Activated CD8-positive, alpha-beta memory T cell treated with anti-CD3 and anti-CD28 coated beads for 1 hour (primary cell): ENCODE measurements at places on chromosomes 12 and 14.

DNA sequence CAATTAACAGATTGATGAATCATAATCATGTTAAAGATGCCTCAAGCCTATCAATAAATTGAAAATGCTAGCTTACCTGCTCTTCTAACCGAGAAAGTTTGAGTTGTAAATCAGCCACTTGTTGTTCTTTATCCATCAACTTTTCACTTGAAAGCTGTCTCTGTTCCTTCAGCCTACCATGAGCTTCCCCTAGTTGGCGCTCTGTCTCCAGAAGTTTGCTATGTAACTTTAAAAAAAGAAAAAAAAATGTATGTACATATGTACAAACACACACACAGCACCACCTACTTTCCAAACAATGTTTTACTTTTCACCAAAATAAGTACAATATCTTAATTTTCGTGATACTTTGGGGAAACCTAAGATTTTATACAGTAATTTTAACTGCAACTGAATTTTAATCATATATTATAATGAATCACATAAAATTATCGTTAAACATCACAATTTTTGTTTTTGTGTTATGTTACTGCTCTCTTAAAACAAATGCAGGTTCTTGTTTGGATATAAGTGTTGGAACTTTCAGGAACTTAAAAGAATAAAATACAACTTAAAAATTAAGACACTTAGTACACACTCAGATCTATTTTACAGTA is 101.2 kb downstream of the EEA1 start:
- peak; percentile 4 for DNase-seq

DNA sequence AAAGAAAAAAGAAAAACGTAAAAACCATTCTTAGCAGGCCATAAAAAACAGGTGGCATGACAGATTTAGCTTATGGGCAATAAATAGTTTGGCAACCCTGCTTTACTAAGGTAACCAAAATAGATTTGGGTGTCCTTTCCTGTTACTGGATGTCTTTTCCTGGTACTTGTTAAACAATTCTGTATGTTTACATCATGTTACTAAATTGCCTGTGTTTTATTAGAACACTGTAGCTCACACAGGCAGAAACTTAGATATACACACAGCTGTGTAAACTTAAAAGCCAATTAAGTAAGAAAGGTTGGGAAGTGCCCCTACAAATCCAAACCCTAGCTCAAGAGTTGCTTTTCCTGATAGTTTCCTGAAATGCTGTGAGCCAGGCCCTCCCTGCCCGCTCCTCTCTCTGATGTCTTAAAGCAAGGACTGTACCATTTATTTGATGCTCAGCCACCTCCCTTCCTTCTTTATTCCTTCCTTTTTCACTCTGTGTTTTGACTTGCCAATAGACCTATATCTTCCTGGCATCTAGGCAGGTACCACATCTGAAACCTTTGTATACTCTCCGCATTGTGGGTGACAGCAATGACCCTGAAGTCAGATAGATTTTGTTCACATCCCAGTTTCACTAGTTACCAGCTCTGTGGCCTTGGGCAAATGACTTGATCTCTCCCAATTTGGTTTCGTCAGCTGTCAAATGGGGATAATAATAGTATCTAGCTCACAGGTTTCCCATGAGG is 3.7 kb upstream of the CAMKK2 start:
- DNase-seq: no peak

- no peak for DNase-seq
These were observed 4.1 kb upstream of the AKAP5 start for GRCh38 chr14:64461221-64461620.

GRCh38 chr12:43099691-43100163 is 452.3 kb downstream of the ADAMTS20 start:
- no peak for DNase-seq

GRCh38 chr12:120739821-120740613 is 14.4 kb downstream of the ACADS start:
- no peak for DNase-seq

DNA sequence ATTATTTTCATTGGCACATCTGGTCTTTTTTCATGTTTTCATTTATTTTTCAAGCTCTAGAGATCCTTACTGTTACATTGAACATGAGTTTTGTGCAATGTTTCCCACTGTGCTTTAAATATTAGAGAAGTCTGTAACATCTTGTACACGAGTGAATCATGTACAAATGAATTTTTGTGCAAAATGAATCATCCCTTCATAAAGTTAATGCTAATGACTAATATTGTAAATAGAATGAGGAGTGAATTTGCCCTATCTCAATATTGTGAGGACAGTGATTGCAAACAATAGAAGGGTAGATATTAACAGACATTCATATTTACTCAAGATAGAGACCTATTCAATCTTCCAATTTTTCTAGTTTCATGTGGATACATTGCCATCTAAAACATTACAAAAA is 463.3 kb upstream of the FOXG1 start:
- DNase-seq: no peak

- no peak for DNase-seq
These were observed 25.6 kb upstream of the ARID2 start for GRCh38 chr12:45703942-45704341.

GRCh38 chr14:69749956-69750355 is 17.0 kb upstream of the SRSF5 start:
- no peak for DNase-seq

GRCh38 chr12:84218406-84218805 is 694.2 kb downstream of the SLC6A15 start:
- no peak for DNase-seq

DNA sequence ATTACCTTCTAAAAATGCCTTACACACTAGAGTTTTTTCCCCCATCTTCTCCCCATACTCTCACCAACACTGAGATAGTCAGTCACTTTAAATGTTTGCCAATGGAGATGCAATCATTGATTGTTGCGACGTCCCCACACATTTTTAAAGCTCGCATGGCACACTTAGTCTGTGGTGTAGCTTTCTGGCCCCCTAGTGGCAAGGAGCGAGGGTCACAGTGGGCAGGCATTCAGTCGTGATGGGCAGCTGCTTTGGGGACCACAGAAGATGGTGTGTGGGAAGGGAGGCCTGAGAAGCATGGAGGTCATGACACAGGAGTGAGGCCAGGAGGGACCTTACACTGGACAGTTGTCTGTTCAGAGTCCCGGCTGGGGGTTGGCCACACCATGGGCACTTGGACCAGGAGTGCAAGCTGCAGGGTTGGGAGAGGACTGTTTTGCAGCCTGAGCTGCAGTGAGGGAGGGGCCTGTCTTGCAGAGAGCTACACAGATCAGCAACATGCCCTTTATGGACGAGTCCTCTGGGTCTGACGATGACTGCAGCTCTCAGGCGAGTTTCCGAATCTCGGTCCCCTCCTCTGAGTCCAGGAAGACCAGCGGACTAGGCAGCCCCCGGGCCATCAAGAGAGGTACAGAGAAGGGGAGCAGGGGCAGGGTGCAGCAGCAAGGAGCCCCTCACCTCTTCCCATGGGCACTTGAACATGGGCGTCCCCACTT is 28.6 kb downstream of the PIGH start:
- DNase-seq: peak; percentile 53

DNA sequence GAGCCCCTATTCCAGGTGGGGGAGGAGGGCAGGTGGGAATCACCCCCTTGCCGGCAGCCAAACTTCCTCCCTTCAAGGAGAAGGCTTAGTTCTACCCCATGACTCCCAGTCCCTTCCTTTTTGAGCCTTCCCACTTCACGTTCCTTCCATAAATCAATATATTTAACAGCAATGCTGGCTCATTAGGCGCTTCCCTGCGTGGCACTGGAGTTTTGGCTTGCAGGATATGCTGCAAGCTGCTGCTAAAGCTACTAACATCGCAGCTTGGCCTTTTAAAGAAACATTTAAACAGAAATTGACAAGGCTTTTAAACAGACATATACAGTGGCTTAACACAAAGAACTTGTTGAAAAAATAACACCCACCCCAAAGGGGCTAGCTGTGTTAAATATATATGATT is 308.0 kb upstream of the FKBP4 start:
- no peak for DNase-seq

DNA sequence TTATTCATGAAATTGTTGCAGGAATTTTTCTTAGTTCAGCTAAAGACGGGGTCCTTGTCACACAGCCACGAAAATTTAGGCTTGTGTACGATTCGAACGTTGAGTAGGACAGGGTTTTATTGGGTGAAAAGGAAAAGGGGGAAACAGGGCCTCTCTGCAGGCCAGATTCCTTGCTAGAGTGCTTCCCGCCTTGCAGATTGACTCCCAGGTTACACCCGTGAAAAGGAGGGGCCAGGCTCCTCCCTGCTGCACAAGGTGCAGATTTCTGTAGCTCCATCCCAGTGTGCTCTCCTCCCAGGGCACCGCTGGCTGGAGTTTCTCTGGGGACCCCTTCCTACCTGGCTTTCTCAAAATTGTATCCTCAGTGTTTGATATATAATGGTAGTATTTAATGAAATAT is 221.5 kb downstream of the ERC1 start:
- DNase-seq: no peak

- DNase-seq: no peak
These were observed 213.7 kb upstream of the DCN start for GRCh38 chr12:91396293-91396692.

DNA sequence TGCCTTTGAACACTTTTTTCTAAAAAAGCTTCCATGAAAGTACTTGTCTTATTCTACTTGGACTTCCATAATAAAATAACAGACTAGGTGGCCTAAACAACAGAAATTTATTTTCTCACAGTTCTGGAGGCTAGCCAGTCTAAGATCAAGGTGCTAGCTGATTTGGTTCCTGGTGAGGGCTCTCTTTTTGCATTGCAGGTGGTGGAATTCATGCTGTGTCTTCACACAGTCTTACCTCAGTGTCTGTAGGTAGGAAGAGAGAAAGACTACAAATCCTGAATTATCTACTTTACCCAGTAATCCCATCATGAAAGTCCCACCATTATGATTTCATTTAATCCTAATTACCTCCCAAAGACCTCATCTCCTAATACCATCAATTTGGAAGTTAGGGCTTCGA is 356.0 kb downstream of the NAV3 start:
- DNase-seq: no peak

- DNase-seq: no peak
These were observed 437.0 kb downstream of the FUT8 start for GRCh38 chr14:65849558-65849957.

- no peak for DNase-seq
These were observed 17.9 kb downstream of the CPM start for GRCh38 chr12:68915055-68915454.

GRCh38 chr12:29224572-29224971 is 75.5 kb downstream of the FAR2 start:
- no peak for DNase-seq

GRCh38 chr14:104676694-104677511 is 12.5 kb upstream of the INF2 start:
- DNase-seq: no peak

GRCh38 chr14:62796431-62796830 is 248.8 kb downstream of the KCNH5 start:
- no peak for DNase-seq

- DNase-seq: no peak
These were observed 3.8 kb downstream of the CIDEB start for GRCh38 chr14:24304019-24304387.

DNA sequence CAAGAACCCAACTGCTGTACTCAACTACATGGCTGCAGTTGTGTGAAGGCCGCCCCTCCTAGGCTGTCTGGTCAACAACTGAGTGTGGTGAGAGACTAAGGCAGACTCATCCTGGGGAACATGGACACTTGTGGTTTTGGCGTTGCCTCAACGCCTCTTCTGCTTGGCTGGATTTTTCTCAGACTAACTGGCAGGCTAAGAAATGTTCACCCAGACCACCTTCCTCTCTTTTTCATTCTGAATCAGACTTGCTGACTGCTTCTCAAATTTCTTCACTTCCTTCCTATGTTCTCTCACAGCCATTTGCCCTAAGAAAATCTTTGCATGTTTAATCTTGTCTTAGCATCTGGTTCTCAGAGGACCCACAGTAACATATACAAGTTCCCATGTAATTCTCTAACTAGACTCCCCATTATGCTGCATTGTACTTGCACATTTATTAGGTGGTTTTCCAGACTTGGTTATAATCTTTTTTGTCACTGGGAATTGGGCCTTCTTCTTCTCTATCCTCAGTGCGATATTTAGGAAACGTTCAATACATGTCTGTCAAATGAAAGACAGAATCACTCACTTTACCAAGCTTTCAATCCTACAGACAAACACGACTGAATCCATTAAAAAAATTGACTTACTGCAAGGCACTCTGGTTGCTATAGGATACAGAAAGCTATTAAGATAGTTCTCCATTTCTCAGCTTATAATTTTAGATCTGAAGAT is 327.6 kb downstream of the CCER1 start:
- no peak for DNase-seq

- no peak for DNase-seq
These were observed 84.0 kb downstream of the SAMD4A start for GRCh38 chr14:54650959-54651351.

DNA sequence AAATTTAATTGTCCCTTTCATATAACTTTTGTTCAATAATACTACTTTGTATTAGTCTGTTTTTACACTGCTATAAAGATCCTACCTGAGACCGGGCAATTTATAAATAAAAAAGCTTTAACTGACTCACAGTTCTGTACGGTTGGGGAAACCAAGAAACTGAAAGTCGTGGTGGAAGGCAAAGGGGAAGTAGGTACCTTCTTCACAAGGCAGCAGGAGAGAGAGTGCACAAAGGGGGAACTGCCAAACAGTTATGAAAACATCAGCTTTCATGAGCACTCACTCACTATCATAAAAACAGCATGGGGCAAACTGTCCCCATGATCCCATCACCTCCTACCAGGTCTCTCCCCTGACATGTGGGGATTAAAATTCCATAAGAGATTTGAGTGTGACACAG is 1069.0 kb downstream of the FSCB start:
- no peak for DNase-seq

- DNase-seq: no peak
These were observed 63.7 kb downstream of the RFX4 start for GRCh38 chr12:106646472-106646871.

DNA sequence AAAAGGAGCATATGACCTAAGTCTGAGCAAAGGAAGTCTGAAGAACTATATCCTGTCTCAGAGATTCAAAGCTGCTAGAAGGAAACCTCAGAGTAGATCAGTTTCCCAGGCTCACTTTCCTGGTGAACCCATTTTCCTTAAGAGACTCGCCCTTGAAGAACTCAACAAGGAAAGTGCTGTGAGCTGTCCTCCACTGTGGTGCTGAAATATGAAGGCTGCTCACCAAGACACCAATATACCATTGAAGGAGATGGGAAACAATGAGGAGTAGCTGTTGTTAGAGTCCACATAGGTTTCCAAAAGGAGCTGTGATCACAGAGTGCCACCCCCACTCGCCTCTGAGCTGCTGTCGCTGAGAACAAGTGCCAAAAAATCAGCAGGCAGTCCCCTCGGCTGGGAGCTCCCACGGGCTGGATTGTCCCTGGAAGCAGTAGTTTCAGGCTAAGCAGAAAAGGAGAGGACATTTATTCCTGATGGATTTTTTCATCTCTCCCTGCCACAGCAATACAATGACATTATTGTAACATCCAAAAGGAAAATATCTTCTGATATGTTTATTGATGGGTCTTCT is 282.1 kb downstream of the RPS29 start:
- DNase-seq: peak; percentile 0

DNA sequence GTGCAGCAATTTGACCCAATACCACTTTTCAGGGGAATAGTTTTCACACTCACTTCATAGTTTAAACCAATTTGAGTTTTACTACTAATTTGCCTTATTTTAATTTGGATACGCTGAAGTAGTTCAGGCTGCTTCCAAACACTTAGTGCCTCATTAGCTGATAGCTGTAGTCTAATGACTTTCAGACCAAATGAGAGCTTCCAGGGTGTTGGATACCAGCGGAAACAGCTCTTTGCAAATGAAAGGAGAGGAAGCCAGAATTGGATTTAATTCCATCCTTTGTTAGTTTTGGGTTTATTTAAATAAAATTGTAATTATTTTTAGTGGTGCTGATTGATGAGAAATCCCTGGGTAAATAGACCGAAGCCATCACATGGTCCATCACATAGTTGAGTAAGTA is 158.3 kb upstream of the SEL1L start:
- no peak for DNase-seq
